Hematopoietic multipotent progenitor cell treated with erythropoietin and hydrocortisone succinate and interleukin-3 and kit ligand, for 15 days (in vitro differentiated cells): ENCODE measurements at places on chromosomes 11 and 22.

GRCh38 chr22:46462726-46463371 lies 74.6 kb downstream of the CELSR1 start:
- DNase-seq, result no peak

DNA sequence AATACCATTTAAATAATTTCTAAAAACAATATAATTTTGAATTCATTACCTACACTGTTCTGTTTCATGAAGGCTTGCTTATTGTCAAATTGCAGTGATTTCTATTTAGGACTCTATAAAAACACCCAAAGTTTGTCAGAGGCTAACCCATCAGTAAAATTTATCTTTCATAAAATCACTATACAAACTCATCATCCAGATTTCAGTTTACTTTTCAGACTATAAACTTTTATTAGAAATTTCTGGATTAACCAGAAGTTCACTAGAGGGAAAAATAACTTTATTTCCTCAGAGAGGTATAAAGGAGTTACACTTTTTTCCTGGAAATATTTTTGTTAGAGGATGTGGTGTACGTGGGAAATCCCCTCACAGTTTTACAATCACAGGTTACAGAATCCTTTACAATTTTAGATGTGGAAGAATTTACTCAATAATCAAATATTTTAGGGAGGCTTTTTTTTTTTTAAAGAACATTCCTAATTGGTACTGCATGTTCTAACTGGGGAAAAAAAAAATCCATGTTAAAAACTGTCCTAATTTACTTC lies 176.7 kb downstream of the SWAP70 start:
- DNase-seq, result no peak

GRCh38 chr11:117715801-117716200 lies 81.2 kb downstream of the DSCAML1 start:
- DNase-seq, result no peak

DNA sequence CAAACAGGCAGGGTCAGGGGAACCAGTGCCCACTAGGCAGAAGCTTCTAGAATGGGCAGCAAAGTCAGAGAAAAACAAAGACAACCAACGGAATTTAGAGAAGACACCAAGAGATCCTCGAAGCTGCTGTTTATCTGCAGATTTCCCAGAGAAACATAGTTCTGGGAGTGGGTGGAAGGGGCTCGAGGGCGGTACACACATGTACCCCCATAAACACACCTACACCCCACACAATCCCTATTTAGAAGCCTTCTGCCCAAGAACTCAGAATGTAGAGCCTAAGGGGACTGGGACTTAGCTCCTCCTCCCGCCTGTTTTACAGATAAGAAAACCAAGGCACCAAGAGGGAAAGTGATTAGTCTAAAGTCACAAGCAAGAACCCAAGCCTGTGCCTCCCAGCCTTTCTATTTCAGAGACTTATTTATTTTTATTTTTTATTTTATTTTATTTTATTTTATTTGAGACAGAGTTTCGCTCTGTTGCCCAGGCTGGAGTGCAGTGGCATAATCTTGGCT lies 6.4 kb downstream of the NPTXR start:
- DNase-seq, result no peak

- DNase-seq, result no peak
Measured at GRCh38 chr11:2328021-2328420, 26.2 kb downstream of the TSPAN32 start.

GRCh38 chr11:86303257-86303656 lies 1.2 kb downstream of the HIKESHI start:
- DNase-seq, result no peak

DNA sequence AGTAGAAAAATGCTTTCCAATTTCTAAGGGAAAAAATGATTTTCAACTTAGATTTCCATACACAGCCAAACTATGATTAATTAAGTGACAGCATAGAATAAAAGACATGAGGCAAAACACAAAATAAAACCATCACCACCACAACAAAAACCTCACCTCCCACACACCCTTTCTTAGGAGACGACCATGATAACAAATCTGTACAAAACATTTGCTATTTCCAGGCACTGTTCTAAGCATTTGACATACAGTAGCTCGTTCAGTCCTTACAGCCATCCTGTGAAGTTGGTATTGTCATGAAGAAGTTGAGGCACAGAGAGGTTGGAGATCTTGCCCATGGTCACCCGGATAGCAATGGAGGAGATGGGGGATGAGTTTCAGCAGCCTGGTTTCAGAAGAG lies 8.7 kb downstream of the SPI1 start:
- no peak for DNase-seq

GRCh38 chr11:130243816-130244215 lies 70.9 kb downstream of the ZBTB44 start:
- peak; percentile 27 for DNase-seq

DNA sequence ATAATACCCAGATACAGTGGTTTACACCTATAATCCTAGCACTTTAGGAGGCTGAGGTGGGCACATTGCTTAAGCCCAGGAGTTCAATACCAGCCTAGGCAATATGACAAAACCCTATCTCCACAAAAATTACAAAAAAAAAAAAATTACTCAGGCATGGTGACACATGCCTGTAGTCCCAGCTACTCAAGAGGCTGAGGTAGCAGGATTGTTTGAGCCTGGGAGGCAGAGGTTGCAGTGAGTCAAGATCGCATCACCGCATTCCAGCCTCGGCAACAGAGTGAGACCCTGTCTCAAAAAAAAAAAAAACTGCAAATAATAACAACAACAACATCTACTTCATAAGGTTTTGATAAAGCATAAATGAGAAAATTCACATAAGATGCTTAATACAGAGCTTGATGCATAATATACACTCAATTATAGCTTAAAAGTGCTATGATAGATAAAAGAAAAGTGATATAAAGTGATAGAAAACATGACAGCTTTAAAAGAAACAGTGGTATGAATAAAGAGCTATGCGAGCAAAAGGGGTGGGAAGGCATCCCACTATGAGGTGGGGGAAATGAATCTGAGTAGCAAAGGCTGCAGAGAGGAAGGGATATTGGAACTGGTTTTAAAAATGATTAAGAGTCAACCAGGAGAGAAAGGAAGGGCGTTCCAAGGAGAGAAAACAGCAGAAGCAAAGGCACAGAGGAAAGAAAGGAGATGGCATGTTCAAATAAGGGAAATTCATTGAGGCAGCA lies 197.6 kb downstream of the KIF18A start:
- DNase-seq, result no peak

GRCh38 chr11:125948278-125949051 lies 2.6 kb downstream of the VSIG10L2 start:
- no peak for DNase-seq

DNA sequence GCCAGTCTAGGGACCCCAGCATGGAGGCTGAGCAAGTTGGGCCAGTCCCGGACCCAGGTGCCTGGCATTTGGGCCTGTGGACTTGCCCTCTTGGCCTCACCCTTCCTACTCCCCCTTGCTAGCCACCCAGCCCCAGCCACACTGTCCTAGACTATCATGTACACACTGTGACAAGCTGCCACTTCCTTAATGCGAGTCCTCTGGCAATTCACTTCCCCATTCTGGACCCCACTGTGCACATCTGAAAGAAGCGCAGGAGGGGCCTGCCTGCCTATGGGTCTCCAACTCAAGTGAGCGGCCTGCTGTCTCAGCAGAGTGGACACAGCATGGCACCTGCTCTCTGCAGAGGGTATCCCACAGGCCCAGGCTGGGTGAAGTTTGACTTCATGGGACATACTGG lies 68.5 kb upstream of the LMO1 start:
- no peak for DNase-seq

DNA sequence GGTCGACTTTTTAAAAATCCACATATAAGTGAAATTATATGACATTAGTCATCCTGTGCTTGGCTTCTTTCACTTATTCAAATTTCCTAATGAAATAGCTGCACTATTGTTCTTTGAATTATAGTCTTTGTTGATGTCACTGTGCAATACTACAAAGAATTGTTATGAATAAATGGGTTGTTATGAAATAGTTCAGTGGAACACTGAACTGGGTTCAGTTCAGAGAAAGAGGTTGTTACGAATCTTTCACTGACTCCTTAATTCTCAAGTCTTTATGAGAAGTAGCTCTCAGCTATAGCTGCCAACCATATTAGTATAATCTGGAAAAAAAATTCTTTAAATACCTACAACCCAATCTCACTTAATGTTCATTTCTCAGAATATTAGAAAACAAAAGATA lies 42.3 kb downstream of the CASP12 start:
- DNase-seq, result no peak

DNA sequence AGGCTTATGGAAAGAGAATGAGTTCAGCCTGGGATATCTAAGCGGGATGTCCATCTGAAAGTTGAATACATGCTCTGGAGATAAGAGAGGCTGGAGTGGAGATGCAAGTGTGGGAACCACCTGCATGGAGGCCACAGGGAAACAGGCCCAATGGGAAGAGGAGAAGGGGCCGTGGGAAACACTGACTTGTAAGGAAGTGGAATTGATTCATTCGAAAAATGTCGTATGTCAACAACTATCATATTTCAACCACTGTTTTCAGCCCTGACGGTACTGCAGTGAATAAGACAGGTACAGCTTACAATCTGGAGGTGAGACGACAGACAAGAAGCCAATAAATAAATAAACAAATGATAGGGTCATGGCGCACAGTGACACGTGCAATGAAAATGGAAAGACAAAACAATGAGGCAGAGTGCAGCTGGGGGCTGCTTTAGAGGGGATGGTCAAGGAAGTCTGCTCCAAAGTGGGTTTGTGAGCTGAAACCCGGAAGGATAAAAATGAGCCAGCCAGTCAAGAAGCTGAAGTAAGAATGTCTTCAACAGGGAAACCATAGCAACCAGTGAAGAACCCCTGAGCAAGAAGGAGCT lies 35.9 kb downstream of the EFCAB6 start:
- DNase-seq, result no peak

- DNase-seq, result no peak
Measured at GRCh38 chr11:27459191-27459590, 13.4 kb downstream of the LGR4 start.

DNA sequence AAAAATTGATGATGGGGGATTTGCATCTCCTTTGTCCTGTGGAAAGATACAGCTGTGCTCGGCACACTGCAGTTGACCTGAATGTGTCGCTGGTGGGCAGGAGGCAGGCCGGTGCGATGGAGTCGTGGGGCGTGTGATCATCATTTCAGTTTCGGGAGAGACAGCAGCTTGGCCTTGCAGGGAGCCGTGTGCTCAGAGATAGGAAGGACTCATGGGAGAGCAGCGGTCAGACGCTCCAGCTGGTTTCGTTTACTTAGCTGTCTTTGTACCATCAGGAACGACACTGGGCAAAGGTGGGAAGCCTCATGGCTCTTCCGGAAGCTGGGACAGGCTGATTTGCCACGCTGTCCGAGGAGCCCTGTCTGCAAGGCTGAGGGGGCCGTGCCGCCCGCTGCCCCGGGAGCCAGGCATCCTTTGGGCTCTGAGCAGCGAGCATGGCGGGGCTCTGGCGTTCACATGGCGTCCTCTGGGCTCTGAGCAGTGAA lies 32.7 kb downstream of the GRAMD4 start:
- DNase-seq, result no peak

- DNase-seq, result no peak
Measured at GRCh38 chr11:109795234-109795633, 298.0 kb upstream of the ZC3H12C start.

GRCh38 chr11:75454987-75455386 lies 22.0 kb upstream of the KLHL35 start:
- DNase-seq, result no peak

DNA sequence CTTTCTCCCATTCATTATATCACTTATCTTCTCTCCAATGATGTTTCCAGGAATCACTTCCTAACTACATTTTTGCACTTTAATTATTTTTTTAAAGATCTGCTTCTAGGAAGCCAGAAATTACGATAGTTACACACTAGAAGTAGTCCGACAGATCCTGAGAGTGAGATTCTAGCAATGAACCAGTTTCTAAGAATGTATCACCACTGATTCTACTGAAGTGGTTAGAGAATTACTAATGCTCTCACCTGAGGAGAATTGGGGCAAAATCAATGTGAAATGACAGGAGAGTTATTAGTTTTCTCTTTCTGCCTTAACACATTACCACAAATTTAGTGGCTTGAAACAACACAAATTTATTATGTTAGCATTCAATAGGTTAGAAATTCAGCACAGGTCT lies 241.2 kb downstream of the CASP12 start:
- no peak for DNase-seq

- peak; percentile 56 for DNase-seq
Measured at GRCh38 chr11:95067841-95068219, 1.1 kb downstream of the SRSF8 start.

GRCh38 chr11:18312663-18313420 lies 9.1 kb downstream of the HPS5 start:
- no peak for DNase-seq

GRCh38 chr11:113204280-113204679 lies 110.1 kb upstream of the TTC12 start:
- DNase-seq, result no peak

- no peak for DNase-seq
Measured at GRCh38 chr11:74474316-74474715, 7.0 kb upstream of the KCNE3 start.

DNA sequence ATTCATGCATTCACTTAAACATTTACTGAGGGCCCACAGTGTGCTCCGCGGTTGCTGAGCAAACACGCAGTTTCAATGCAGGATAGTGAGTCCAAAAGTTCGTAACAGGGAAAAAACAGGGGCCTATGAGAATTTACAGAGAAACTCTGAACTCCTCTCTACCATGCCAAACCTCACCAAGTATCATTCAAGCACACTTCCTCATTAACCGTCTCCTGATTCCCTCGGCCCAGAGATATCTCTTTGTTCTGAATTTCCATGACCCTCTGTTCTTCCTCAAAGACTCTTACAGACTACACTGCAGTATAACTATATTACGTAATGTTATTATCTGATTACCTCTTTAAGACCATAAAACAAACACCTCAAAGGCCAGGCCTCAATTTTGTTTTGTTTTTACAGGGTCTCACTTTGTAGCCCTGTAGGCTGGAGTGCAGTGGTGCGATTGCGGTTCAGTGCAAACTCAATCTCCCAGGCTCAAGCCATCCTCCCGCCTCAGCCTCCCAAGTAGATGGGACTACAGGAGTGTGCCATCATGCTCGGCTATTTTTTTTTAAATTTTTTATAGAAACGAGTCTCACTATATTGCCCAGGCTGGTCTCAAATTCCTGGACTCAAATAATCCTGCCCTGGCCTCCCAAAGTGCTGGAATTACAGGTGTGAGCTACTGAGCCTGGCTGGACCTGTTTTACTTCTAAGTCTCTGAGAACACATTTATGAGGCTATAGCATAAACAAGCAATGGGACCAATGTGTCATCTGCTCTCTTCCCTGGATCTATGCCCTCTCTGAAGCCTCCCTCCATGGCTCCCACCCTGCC lies 3.6 kb downstream of the HPS4 start:
- no peak for DNase-seq

DNA sequence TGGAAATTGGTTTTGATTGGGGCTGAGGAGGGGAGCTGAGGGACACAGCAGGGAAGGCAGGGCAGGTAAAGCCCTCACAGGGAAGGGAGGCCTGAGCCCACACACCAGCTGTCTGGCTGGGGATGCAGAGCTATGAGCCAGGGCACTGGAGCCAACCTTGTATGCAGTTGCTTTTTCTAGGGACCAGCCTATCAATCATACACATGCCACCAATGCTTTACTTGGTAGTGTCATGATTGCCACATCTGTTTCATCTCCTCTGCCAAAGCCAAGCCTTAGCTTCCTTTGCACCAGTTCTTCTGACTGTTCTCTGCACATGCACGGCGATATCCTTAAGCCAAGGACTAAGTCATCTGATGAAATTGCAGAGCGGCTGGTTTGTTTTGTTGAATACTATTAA lies 207.1 kb upstream of the PLET1 start:
- DNase-seq, result no peak

GRCh38 chr11:31995032-31995431 lies 95.8 kb upstream of the RCN1 start:
- DNase-seq, result no peak
